ENCODE measurements at places on chromosomes 16 and 17.

DNA sequence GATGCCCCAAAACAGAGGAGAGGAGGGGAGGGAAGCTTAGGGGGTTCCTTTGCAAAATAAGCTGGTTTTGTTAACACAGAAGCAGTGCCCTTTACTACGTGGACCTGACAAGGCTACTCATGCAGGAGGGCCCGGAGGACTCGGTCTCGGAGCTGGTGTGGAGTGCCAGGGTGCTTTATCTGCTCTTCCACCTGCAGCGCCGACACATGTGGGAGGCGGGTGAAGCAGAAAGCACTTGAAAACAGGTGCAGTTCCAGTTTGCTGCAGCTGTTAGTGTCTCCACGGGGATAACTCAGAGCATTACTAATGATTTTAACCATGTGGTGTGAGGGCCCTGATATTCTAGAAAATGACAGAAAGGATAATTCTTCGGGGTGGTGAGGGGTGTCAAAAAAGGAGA is 35.0 kb upstream of the MNT start:
- H3K27me3 ChIP-seq = no peaks in the 10 kb centered on the region
- no peak for DNase-seq
- no peak overlapping the region for H3K4me3 ChIP-seq

GRCh38 chr16:2699791-2700600 is 17.7 kb downstream of the KCTD5 start:
- no peaks in the 10 kb centered on the region for H3K27me3 ChIP-seq
- H3K4me3 ChIP-seq = no peak overlapping the region
- H3K4me1 ChIP-seq = no peaks in the 10 kb centered on the region
- DNase-seq = no peak

- H3K4me1 ChIP-seq = no peaks in the 10 kb centered on the region
- no peaks in the 10 kb centered on the region for H3K36me3 ChIP-seq
These were observed 734.0 kb downstream of the MAF start for GRCh38 chr16:78866521-78866920.

- no peaks in the 10 kb centered on the region for H3K4me1 ChIP-seq
- H3K27me3 ChIP-seq = peaks cover 25% of the 10 kb centered on the region
- no peak within 1 kb of the TSS for H3K27ac ChIP-seq
- no peaks in the 10 kb centered on the region for H3K36me3 ChIP-seq
- no peak within 1 kb of the TSS for H3K4me3 ChIP-seq
These were observed at the start of gene MEFV for GRCh38 chr16:3256146-3256865. Gene MEFV (minus strand): TSS chr16:3256633. CDS start chr16:3256587, 46 bp downstream.

GRCh38 chr17:75856062-75856756 is 1.1 kb upstream of the WBP2 start:
- no peaks in the 10 kb centered on the region for H3K27me3 ChIP-seq
- peak overlapping the region; percentile 88 for H3K4me3 ChIP-seq
- peaks cover 34% of the 10 kb centered on the region for H3K4me1 ChIP-seq
- no peak for DNase-seq
- H3K27ac ChIP-seq = peak overlapping the region; percentile 93
- peaks cover 5% of the 10 kb centered on the region for H3K36me3 ChIP-seq

GRCh38 chr17:3678821-3679530 is 10.4 kb downstream of the EMC6 start:
- H3K27me3 ChIP-seq = peaks cover 17% of the 10 kb centered on the region
- no peaks in the 10 kb centered on the region for H3K36me3 ChIP-seq
- no peaks in the 10 kb centered on the region for H3K4me1 ChIP-seq

DNA sequence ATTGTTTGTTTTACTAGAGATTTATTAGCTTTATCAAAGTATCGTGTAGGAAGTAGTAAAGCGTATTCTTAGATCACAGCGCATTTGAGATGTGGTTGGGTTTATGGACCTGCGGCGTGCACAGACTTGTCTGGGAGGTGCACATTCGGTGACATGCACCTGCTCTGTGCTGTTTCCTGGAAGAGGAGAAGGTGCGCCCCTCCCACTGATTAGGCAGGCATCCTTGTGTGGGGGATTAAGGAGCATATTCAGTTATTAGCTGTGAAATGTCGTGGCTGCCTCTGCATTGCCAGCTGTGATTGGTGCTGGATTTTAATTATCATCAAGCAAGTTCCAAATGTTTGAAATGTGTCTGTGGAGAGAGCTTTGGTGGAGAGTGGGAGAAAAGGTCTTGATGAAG is 903.8 kb upstream of the RBFOX1 start:
- H3K4me3 ChIP-seq = no peak overlapping the region
- H3K36me3 ChIP-seq = no peaks in the 10 kb centered on the region
- no peak overlapping the region for H3K27ac ChIP-seq
- DNase-seq = no peak

GRCh38 chr17:55224746-55225145 is 40.0 kb upstream of the HLF start:
- no peak overlapping the region for H3K27ac ChIP-seq
- no peaks in the 10 kb centered on the region for H3K4me1 ChIP-seq
- DNase-seq = no peak
- peaks cover 19% of the 10 kb centered on the region for H3K27me3 ChIP-seq
- H3K36me3 ChIP-seq = no peaks in the 10 kb centered on the region

GRCh38 chr16:10906914-10907756 is 30.1 kb downstream of the CIITA start:
- peaks cover 17% of the 10 kb centered on the region for H3K4me1 ChIP-seq
- H3K27ac ChIP-seq = no peak overlapping the region
- DNase-seq = no peak
- H3K4me3 ChIP-seq = no peak overlapping the region

- no peak overlapping the region for H3K27ac ChIP-seq
- H3K36me3 ChIP-seq = no peaks in the 10 kb centered on the region
- DNase-seq = no peak
- H3K4me1 ChIP-seq = peaks cover 65% of the 10 kb centered on the region
- H3K4me3 ChIP-seq = no peak overlapping the region
These were observed 30.0 kb upstream of the SLC38A10 start for GRCh38 chr17:81324851-81325713.

GRCh38 chr17:45787044-45787443 is 2.9 kb downstream of the CRHR1 start:
- no peaks in the 10 kb centered on the region for H3K36me3 ChIP-seq
- H3K4me1 ChIP-seq = peaks cover 4% of the 10 kb centered on the region
- peaks cover 48% of the 10 kb centered on the region for H3K27me3 ChIP-seq
- H3K27ac ChIP-seq = no peak overlapping the region

DNA sequence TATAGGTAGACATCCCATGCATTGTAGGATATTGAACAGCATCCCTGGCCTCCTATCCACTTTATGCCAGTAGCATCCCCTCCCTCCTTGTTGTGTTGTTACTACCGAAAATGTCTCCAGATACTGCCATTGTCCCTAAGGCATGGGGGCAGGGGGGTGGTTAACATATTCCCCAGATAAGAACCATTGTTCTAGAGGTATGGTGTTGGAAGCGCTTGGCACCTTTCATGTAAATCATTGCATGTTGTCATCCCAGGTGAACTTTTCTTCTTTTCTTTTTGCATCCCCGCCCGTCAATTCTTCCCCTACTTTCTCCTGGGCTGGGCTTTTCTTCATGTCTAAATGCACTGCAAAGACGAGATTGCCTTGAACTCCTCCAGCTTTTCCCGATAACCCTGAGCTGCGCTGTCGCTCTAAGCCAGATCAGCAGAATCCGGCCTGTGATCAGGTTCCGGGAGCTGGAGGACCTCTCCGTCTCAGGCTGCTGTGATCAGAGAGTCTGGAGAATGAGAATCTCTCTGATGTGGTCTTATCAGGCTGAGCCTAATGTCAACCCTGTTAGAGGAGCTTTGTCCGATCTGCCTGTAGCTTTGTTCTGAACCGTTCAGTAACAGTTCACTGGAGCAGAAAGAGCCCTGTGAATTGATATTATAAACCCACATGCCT is 76.2 kb downstream of the RBFOX1 start:
- no peaks in the 10 kb centered on the region for H3K4me1 ChIP-seq
- H3K27ac ChIP-seq = no peak overlapping the region
- H3K36me3 ChIP-seq = no peaks in the 10 kb centered on the region

DNA sequence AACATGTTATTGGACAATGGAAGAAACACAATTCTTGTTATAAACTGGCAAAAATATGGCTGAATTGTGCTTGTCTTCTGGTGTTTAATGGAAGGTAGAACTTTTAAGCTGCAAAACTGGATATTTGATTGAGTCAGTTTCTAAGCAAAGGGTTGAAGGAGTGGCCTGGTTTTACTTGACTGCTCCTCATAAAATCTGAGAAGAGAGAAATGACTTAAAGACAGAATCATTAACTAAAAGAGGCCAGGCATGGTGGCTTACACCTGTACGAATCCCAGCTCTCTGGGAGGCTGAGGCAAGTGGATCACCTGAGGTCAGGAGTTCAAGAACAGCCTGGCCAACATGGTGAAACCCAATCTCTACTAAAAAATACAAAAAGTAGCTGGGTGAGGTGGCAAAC is 770.7 kb downstream of the CDH11 start:
- no peaks in the 10 kb centered on the region for H3K27me3 ChIP-seq
- no peak overlapping the region for H3K27ac ChIP-seq
- no peak for DNase-seq
- H3K36me3 ChIP-seq = no peaks in the 10 kb centered on the region
- no peak overlapping the region for H3K4me3 ChIP-seq

DNA sequence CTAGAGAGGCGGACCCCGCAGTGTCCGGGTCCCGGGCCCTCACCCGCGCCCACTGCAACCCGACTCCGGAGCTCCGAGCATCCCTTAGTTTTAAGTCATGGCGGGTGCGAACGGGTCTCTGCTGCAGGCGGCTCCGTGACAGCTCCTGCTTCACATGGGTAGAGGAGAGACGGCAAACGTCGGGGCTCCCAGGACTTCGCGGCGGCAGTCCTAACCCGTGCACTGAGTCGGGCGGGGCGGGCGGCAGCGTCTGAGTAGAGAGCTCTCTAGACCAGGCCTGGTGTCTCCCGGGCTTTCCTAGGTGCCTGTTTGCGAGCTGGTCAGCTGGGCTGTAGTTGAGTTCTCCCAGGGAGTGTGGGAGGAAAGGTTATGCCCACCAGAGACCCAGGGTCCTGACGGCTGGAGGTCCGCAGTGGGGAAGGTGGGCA is 345 bp downstream of the TSC2 start:
- peaks cover 46% of the 10 kb centered on the region for H3K36me3 ChIP-seq
- H3K27ac ChIP-seq = peak overlapping the region; percentile 43
- H3K27me3 ChIP-seq = no peaks in the 10 kb centered on the region
- peak overlapping the region; percentile 99 for H3K4me3 ChIP-seq

DNA sequence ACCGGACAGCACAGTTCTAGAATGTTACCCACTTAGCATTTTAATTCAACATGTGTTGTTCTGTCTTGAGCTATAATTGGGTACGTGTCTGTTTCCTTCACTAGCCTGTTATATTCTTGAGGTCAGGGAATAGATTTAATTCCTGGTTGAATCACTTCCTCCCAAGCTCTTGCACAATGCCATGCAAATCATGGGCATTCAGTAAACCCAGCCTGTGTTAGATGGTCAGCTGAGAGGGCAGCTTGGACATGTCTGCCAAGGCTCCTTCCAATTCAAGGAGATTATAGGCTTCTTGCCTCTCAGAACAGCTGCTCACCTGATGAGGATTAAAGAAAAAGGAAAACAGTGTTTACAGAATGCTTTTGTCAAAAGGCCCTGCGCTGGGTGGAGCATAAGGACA is 12.6 kb downstream of the C1QTNF1 start:
- DNase-seq = no peak
- no peaks in the 10 kb centered on the region for H3K4me1 ChIP-seq
- H3K4me3 ChIP-seq = no peak overlapping the region
- H3K36me3 ChIP-seq = no peaks in the 10 kb centered on the region

- H3K27ac ChIP-seq = no peak overlapping the region
- H3K4me1 ChIP-seq = no peaks in the 10 kb centered on the region
- H3K27me3 ChIP-seq = no peaks in the 10 kb centered on the region
- no peak for DNase-seq
- no peak overlapping the region for H3K4me3 ChIP-seq
- no peaks in the 10 kb centered on the region for H3K36me3 ChIP-seq
These were observed 20.7 kb downstream of the CNTNAP4 start for GRCh38 chr16:76297941-76298340.

DNA sequence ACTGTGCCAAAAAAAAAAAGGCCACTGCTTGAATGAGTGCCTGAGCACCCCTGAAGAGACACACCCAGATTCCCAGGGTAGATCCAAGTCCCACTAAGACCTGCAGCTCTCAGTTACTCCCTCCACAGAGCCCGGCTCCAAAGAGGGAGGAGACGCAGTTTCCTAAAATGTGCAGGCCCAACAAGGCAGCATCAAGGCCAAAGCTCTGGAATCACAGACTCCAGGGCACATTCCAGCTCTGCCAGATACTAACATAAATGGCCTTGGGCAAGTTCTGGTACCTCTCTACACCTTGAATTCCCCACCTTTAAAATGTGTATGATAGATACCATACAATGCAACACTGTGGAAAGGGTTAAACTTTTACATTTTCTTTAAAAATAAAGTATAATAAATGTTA is 57.0 kb downstream of the GAS7 start:
- H3K27ac ChIP-seq = no peak overlapping the region
- H3K27me3 ChIP-seq = no peaks in the 10 kb centered on the region
- H3K36me3 ChIP-seq = no peaks in the 10 kb centered on the region

DNA sequence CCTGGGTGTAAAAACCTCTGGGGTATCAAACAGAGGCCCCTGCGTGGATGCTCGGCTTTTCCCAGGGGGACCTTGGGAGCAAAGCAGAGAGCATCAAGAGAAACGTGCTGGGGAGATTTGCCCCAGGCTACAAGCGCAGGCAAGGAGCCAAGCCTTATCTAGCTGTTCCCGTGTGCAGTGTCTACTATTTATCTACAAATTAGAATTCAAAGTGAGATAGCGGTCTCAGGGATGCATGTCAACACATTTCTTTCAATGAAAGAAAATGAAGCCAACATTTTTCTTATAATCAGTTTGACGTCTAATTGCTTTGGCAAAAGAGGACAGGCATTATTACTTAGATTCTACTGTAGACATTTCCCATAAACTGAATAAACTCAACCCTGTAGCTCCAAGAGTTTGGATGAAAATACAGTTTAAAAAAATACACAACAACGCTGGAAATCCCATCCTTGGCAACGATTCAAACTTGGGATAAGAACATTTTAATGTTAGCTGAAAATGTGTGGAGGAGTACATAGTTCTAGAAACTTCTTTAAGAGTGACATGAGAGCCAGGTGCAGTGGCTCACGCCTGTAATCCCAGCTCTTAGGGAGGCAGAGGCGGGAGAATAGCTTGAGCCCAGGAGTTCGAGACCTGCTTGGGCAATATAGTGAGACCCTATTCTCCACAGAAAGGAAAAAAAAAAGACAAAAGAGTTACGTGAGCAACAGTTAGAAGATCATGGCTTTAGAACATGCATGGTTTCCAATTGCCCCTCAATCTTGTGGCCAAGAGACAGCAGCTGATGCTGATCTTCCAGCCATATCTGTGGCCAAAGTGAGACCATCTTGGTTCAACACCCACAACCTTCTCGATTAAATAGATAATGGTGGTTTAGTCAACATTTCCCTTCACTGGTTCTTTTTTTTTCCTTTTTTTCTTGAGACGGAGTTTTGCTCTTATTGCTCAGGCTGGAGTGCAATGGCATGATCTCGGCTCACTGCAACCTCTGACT is 7.2 kb downstream of the SPNS3 start:
- H3K27ac ChIP-seq = no peak overlapping the region
- DNase-seq = peak; percentile 11
- H3K36me3 ChIP-seq = no peaks in the 10 kb centered on the region
- no peak overlapping the region for H3K4me3 ChIP-seq
- no peaks in the 10 kb centered on the region for H3K4me1 ChIP-seq

GRCh38 chr17:39687101-39687545 is 734 bp downstream of the PGAP3 start:
- no peaks in the 10 kb centered on the region for H3K36me3 ChIP-seq
- no peaks in the 10 kb centered on the region for H3K27me3 ChIP-seq
- DNase-seq = no peak
